Activated gamma-delta T cell treated with Interleukin-2 at 50 U/mL for 16 hours (primary cell): ENCODE measurements at places on chromosomes 12 and 14.

DNA sequence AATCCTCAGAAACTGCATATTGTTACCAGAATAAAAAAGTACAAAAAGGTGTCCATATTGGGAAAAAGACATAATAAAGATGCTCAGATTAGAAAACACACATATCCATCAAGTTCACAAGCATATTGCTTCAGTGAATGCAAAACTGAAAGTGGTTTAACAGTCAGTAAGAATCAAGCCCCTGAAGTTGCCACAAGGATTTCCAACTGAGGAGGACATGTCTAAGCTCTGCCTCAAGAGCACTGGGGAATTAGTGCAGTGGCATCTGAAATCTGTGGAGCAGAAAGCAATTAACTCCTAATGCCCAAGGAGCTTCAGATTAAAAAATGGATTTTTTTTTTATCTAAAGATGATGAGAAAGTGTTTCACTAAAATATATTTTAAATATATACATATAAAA is 113.2 kb downstream of the DENND5B start:
- no peak for DNase-seq

GRCh38 chr12:105616971-105617540 is 286.6 kb downstream of the C12orf75 start:
- DNase-seq: no peak

DNA sequence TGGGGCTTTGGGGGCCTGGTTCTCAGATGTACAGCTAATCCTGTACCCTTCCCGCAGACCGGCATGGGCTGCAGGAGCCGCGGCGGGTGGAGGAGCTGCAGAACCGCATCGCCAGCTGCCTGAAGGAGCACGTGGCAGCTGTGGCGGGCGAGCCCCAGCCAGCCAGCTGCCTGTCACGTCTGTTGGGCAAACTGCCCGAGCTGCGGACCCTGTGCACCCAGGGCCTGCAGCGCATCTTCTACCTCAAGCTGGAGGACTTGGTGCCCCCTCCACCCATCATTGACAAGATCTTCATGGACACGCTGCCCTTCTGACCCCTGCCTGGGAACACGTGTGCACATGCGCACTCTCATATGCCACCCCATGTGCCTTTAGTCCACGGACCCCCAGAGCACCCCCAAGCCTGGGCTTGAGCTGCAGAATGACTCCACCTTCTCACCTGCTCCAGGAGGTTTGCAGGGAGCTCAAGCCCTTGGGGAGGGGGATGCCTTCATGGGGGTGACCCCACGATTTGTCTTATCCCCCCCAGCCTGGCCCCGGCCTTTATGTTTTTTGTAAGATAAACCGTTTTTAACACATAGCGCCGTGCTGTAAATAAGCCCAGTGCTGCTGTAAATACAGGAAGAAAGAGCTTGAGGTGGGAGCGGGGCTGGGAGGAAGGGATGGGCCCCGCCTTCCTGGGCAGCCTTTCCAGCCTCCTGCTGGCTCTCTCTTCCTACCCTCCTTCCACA is 7.6 kb downstream of the NR4A1 start:
- no peak for DNase-seq

GRCh38 chr12:130031571-130032189 is 127.9 kb upstream of the TMEM132D start:
- peak; percentile 56 for DNase-seq

DNA sequence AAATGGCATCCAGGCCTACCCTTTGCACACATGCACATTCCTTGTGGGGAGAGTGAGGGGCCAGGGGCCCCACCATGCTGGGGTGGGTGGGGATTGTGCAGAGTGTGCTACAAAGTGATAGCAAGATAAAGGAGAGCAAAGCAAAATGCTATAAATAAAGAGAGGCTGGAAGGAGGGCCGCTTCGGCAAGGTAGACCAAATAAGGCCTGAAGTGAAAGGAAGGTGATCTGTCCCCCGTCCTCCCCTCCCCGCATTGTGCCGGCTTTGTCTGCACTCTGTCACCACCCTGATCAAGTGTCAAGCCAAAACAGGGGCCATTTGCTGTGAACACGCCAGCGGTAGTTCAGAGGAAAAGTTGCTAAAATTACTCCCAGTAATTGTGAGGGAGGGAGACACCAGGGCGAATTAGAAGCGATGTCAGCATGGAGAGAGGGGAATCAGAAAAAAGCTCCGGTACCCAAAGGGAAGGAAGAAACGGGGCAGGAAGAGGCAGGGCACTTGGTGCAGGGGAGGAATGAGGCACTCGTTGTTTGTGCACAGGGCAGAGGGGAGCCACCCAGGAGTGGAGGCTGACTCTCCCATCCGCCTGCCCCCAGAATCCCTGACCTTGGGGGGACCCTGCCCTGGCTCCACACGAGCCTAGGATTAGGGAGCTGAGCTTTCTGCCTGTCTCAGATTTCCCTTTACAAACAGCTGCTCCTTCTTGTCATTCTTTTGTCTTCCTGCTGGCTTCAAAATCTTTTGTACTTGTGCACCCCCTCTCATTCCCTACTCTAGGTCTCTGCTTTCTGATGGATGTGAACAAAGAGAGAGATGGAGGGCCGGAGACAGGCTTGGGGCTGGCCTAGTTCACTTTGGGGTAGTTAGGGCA is 2.9 kb upstream of the MYH7 start:
- no peak for DNase-seq

DNA sequence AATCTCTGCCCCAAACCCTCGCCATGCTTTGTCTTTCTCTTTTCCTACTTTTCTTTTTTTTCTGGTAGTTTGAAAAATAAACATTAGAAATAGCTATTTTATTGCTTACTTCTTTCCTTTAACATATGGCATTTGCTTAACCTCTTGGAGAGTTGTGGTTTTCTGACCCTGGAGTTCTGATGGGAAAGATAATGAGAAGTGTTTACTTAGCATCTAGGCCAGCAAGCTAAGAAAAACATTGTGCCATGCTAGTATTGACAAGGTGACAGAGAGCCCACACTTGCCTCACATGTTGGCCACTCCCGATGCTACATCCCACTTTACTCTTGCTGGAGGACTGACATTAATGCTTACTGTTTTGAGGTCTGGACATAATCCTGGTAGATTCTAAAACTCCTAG is 886.2 kb downstream of the DIO2 start:
- DNase-seq: no peak

DNA sequence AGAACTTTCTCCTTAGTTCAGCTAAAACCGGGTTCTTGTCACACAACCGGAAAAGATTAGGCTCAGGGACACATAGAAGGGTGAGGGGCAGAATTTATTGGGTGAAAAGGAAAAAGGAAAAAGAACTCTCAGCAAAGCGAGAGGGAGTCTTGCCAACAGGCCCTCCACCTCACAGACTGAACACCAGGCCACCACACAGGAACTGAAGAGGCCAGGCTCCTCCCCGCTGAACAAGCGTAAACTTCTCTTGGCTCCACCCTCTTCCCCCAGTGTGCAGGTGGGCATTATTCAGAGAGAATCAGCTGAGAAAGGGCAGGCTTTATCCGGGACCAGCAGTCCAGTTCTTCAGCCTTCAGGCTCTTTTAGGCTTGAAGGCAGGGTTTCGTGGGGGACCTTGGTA is 125.6 kb upstream of the FGD4 start:
- DNase-seq: peak; percentile 55

GRCh38 chr12:49885118-49885517 is 18.6 kb downstream of the FAIM2 start:
- no peak for DNase-seq

GRCh38 chr12:118714051-118714460 is 267.3 kb upstream of the SRRM4 start:
- DNase-seq: no peak

- DNase-seq: no peak
Observed at GRCh38 chr12:131379738-131380137, 331.2 kb upstream of the SFSWAP start.

- no peak for DNase-seq
Observed at GRCh38 chr14:51816031-51816430, 44.4 kb upstream of the GNG2 start.

GRCh38 chr14:32593290-32593942 is 264.3 kb downstream of the AKAP6 start:
- DNase-seq: no peak

- no peak for DNase-seq
Observed at GRCh38 chr12:75564852-75565251, 53.4 kb upstream of the KRR1 start.

DNA sequence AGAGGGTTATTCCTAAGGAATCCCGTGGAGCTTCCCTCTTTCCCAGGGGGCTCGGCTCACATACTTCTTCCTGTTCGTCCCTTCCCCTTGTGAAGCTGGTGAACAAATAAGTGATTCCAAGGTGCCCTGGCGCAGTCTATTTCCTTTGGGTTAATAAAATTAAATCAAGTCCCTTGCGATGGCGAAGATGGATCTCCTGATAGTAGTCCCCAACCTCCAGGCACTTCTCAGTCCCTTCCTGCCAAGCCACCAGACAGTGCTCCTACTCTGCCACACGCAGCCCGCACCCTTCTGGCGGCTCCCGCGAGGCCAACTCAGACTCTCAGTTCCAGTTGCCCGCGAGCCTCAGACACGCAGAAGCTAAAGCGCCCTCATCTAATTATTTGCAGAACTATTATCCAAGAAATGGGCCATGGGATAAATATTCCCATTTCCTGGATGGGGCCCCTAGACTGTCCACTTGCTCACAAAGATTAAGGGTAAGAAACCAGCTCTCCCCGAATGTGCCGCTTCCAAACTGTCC is 2.4 kb upstream of the SIX6 start:
- no peak for DNase-seq

DNA sequence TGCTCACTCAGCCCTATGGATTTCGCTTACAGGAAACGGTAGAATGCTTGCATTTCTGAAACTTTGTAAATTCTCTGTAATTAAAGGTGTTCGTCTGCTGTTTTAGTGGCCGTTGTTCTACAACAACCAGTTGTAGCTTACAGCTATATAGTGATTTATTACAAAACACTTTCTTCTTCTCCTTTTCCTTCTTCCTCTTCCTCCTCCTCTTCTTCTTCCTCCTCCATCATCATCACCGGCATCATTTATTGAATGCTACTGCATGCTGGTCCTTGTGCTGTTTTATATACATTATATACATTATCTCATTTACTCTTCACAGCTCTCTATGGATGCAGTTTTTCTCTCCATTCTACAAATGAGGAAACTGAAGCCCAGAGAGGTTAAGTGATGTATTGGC is 6.4 kb downstream of the ETV6 start:
- DNase-seq: no peak

DNA sequence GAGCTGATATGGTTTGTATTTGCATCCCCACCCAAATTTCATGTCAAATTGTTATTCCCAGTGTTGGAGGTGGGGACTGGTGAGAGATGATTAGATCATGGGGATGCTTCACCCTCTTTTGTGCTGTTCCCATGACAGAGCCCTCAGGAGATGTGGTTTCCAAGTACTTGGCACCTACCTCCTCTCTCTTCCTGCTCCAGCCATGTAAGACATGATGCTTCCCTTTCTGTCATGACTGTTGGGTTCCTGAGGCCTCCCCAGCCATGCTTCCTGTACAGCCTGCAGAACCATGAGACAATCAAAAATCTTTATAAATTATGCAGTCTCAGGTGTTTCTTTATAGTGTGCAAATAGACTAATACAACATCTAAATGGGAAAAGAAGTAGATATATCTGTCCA is 754.5 kb downstream of the TMEM121 start:
- no peak for DNase-seq

- no peak for DNase-seq
Observed at GRCh38 chr14:104586832-104587620, 7.5 kb downstream of the C14orf180 start.

DNA sequence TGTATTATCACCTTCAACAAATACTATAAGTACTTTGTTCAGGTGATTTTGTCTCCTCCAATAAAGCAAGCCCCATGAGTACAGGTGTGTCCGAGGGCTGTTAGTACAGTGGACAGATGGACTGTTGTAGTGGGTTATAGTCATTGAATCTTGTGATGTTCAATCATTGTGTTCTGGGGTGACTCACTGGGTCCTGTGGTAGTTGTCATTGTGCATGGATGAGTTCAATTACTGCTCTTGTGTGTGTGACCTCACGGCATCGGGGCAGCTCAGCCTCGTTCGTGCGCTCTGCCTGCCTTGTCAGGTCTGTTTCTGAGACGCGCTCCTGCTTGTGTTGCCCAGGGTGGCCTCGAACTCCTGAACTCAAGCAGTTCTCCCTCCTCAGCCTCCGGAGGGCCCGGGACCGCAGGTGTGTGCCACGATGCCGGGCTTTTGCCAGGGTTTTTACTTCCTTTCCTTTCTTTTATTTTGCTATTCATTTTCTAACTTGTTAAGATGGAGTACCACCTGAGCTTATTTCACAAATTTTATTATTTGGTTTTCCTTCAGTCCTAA is 72.2 kb downstream of the DDX51 start:
- DNase-seq: no peak

- no peak for DNase-seq
Observed at GRCh38 chr12:106672314-106673025, 89.7 kb downstream of the RFX4 start.

DNA sequence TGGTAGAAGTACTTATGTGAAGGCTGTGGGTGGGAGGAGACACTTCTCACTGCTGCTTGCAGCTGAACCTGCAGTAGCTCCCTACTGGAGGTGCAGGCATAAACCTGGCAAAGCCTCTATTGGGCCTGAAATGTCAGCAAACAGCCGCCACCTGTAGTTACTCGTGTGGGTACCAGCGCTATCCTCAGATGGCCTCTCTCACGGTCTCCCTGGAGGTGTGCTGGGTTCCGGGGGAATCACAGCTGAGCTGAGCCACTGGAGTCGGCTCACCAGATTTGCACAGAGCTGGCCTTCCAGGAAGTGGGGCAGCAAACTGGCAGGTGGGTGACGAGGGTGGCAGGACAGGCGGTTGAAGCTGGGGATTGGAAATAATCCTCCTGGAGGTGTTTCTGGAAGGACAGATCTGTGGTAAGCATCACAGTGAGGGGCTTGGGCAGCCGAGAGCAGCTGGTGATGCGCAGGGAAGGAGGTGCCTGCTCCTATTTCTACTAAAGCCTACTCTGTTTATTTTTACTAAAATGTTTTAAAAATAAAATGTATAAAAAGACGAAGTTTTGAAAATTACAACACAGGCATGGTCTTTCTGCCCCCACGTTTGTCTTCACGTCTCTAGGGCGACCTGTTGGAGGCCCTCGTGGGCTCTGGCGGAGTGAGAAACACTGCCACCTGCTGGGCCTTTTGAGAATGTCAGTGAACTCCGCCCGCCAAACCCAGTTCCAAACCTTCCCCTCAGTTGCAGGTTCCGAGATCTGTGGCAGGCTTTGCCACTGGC is 67.8 kb upstream of the PLEKHG3 start:
- DNase-seq: peak; percentile 67

DNA sequence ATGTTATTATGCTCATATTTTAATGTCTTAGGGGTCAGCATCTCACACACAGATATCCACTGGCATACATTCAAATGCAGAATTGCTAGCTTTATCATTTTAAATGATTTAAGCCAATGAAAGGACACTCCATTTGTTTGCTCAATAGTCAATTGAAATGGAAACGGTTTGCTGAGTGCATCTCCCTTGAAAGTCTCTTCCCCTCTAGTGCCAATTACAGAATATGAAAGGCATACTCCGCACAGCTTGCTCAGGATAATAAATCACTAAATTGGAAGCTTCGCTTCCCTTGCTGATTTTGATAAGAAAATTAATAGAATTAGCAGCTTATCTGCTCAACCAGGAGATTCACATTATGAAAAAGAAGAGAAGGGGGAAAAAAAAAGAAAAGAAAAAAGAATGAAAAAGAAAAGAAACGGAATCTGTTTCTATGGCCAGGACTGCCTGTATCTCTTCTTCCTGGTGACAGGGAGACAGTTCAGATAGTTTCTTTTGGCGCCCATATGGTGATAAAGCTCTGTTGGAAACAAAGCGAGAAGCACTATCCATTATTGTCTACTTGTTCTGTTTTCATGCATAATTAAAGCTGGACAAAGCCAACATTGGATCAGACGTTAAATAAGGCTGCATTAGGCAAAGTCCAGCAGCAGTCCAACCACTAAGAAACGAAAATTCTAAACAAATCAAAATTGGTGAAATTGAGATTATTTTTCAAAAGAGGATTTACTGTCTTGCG is 225.0 kb downstream of the GXYLT1 start:
- no peak for DNase-seq
